Transverse colon (tissue), 4 donors: ENCODE measurements at places on chromosomes 16 and 17. TPM values are rescaled to one million over a fixed set of nuclear protein-coding genes. Genes with fewer than 3 reads are reported as not detected.

The KCNH6 gene
- 0.48 TPM for total RNA-seq

The RND2 gene
- total RNA-seq: not detected

The YPEL2 gene
- 28.8 TPM for total RNA-seq

The KCNJ2 gene
- total RNA-seq: 23.9 TPM

DNA sequence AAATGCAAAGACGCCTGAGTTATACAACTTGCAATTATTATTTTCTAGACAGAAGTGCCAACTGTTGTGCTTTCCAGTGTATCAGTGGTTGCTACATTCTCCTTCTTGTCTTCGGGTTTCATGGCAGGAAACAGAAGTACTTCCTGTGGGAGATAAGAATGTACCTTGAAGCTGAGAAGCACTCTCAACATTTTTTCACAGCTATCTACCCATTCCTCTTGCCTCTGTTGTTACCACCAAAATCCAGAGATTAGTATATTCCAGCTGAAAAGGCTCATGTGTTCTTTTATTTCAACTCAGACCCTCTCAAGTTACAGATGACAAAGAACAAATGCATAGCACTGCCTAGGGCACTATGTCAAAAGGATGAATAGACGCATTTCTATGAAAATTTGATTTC, 4.8 kb upstream of the ADAT1 start:
- no peak for DNase-seq

DNA sequence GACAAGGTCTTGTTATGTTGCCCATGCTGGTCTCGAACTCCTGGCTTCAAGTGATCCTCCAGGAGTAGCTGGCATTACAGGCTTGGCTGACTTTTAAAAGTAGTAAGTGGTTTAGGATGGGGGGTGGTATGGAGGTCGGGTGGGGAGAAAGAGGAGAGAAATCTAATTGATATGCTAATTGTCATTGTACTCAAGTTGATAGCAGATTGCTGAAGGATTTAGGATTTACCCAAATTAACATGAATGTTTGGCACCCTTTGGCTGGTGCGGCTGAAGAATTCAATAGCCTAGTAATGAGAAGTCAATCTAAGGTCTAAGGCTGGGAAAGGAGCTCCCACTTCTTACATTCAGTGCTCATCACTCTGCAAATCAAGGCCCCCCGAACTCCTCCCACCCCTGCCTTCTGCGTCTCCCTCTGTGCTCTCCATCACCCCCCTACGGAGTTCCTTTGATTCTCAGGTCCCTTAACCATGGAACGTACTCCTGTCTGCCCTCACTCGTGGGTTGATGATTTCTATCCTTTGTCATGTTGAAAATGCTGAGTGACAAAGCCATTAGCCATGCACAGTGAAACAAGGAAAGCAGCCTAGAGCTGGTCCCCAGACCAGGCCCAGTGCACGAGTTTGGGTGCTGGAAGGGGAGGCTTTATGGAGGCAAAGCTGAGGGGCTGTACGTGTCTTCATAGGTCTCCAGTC, 17.3 kb downstream of the CDH13 start:
- DNase-seq: no peak

DNA sequence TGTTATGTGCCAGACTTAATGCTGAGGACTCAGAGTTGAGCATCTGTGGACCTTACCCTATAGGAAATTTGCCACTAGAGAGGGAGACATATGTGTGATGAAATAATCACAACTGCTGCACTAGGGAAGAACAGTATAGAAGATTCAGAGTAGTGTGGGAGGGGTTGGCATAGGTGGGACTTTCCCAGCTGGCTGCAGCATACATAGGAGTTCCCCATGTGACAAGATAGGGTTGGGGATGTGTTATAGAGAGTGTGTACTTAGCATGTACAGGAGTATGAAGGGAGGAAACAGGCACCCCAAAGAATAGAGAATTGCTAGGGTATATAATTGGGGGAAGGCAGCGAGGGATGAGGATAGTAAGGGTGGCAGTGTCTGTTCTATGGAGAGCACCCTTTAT, 2.9 kb downstream of the NUP93 start:
- no peak for DNase-seq
